Kidney epithelial cell (primary cell): ENCODE measurements at places on chromosomes 13 and 19. TPM values are rescaled to one million over a fixed set of nuclear protein-coding genes. Genes with fewer than 3 reads are reported as not detected.

ZNF610 gene
- 4.5 and 5.8 TPM in 2 replicates for total RNA-seq

RFPL4AL1 gene
- total RNA-seq: not detected in 2 replicates

ZNF260 gene
- total RNA-seq: 18.6 and 19.4 TPM in 2 replicates

ZNF486 gene
- 20.1 and 24.6 TPM in 2 replicates for total RNA-seq

FLT3 gene
- total RNA-seq: 0.21 and 0.88 TPM in 2 replicates

C2CD4C gene
- not detected in 2 replicates for total RNA-seq

CYP2A6 gene
- not detected in 2 replicates for total RNA-seq

CKAP2 gene
- 18.8 and 21.9 TPM in 2 replicates for total RNA-seq

DNA sequence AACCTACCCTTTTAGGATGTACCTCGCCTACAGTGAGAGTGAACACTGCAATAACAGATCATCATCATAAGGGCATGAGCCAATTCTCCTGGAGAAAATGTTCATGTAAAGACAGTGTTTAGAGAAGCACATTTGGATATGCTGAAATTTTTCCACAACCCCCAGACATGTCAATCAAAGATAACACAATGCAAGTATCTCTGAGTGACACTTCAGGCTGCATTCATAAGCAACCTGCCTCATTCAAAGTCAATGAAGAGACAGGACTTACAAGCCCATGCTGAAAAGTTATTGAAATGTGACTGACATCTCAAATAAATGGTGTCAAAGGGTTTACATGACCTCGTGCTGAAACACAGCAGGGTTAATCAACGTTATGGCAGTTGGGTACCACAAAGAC, 102.0 kb downstream of the PCDH9 start:
- no peak for DNase-seq

- no peak for DNase-seq
Observed at GRCh38 chr13:91375116-91375729, 23.2 kb upstream of the GPC5 start.

DNA sequence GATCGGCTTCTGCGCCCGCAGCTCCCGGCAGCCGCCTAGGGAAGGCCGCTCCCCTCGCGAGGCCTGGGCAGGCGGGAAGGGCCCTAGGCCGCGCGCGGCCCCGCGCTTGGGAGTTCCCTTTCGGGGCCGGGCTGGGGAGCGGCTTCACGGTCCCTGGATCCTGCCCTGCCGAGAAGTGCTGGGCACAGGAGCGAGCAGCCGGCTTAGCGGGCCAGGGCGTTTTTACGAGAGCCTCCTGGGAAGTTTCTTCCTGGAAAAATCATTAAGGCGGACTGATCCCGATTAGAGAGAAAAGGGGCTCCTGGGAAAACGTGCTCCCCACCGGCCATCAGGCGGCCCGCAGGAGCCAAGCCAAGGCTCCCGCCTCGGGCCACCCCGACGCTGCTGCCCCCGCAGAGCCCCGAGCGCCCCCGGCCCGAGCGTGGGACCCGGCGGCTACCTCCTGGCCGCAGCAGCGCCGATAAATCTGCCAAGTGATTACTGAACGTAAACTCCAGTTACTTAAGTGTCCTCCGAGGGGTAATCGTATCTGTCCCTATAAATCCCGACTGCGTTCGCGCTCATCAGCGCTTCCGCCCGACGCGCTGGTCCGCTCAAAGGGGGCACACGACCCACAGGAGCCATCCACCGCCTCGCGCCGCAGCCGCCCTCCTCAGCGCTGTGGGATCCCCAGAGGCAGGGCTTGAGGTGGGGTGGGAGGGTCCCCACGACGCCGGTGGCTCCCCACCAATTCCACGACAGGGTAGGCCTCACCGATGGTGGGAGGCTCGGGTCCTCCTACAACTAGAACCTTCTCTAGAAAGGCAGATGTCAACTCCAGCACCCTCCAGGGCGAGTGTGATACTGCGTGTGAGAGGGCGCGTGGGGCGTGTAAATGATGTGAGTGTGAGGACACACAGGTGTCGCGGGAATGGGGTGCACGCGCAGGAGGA, 2.8 kb downstream of the ZIC5 start:
- DNase-seq: no peak

DNA sequence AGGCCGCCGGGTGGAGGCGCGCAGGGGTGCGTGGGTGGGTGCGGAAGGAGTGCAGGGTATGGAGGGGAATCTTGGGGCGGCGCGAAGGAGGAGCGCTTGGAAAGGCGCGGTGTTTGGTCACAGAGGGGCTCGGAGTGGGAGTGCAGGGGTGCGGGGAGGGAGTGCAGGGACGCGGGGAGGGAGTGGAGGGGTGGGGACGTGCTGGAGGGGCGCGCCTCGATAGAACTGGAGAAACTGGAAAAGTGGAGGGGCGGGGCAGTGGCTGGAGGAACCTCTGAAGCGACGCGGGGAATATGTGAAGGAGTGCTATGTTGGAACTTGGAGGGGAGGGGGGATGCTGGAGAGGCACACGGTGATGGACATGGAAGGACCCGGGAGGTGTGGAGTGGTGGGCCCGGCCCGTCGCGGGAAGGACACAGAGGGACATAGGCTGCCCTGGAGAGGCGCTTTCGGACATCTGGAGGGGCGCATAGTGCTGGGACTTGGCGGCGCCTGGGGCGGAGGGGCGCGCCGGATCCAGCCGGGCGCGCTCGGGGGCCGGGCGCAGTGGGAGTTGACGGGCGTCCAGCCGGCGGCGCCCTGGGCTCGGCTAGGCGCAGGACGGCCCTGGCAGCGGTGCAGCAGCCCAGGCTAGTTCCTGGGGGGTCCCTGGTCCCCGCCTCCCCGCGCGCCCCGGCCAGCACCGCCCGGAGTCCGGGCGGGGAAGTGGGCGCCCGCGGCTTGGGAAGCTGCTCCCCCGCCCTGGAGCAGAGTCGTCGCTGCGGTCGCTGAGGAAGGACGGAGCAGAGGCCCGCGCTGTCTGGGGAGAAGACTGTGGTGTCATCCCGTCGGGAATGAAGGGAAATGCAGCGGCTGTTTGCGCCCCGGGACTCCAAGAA, 20.8 kb upstream of the SGCG start:
- DNase-seq: no peak

- DNase-seq: no peak
Observed at GRCh38 chr13:93797463-93797862, 570.9 kb downstream of the GPC6 start.

DNA sequence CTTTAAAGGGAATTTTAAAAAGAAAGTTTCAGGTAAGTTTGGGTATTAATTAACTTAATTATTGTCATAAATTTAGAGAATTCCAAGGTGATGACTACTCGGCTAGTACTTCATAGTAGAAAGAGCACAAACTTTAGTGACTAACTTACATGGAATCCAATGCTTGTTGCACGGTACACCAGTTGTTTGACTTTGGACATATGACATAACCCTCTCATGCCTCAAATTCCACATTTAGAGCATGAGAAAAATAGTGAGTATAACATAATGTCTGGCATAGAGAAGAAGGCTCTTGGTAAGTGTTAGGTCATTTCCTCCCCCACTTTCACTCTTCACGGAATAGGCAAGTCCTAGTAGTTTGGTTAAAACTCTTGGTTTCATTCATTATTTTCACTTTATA, 1249.4 kb upstream of the SLC10A2 start:
- peak; percentile 96 for DNase-seq

GRCh38 chr13:54183166-54183565, 1154.6 kb downstream of the OLFM4 start:
- DNase-seq: no peak

GRCh38 chr13:33524086-33524485, 238.5 kb upstream of the STARD13 start:
- no peak for DNase-seq

DNA sequence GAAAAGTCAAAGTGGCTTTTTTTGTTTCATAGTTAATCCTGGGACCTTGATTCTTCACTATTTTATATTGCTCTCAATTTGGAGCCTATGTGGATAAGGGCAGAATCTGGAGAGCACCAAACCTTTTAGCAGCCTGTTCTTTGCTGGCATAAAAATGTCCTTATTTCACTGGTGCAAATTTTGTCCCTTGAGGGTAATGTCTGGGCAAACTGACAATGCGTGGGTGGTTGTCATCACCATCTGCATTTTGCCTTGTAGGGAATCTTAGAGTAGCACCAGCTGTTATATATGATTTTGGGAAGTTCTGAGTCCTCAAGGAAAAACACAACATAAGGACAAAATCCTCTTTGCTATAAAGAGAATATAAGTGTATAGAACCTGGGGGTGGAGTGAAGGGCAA, 336.9 kb upstream of the HTR2A start:
- DNase-seq: no peak

- DNase-seq: peak; percentile 9
Observed at GRCh38 chr19:45947926-45948325, 25.7 kb downstream of the NOVA2 start.

GRCh38 chr13:74201530-74201929, 67.3 kb upstream of the KLF12 start:
- DNase-seq: no peak

GRCh38 chr13:73535341-73535740, 476.5 kb downstream of the KLF5 start:
- no peak for DNase-seq

- peak; percentile 56 for DNase-seq
Observed at GRCh38 chr13:79775830-79776229, 294.9 kb downstream of the NDFIP2 start.
